Activated CD4-positive, CD25-positive, alpha-beta regulatory T cell treated with anti-CD3 and anti-CD28 coated beads, Interleukin-2, amount 50 U/mL, for 24 hours (primary cell): ENCODE measurements at places on chromosomes 3 and 15.
A peak's percentile ranks its signal among the peaks of the same experiment; 100 is the strongest.

DNA sequence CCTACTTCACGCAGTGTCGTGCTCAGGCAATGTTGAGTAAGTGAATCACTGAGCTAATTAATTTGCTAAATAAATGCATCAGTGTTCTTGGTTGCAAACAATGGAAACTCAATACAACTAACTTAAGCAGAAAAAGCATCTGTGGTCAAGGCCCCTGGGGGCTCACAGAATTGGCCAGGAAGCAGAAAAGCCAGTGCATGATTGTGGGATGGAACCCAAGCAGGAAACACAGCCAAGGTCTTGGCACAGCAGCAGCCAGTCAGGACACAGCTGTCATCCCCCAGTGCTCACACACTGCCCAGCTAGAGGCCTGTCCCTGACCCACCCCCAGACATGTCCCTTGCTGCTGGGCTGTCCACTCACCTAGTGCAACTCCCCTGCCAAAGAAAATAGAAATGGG is 85.9 kb downstream of the AQP9 start:
- ATAC-seq: no peak

- ATAC-seq: no peak
Observed at GRCh38 chr3:64141476-64141875, 83.8 kb downstream of the PRICKLE2 start.

- ATAC-seq: no peak
Observed at GRCh38 chr3:156536524-156537316, 18.2 kb downstream of the SSR3 start.

- ATAC-seq: no peak
Observed at GRCh38 chr3:131031660-131032059, 5.0 kb downstream of the NEK11 start.

- ATAC-seq: no peak
Observed at GRCh38 chr15:90562669-90563068, 32.9 kb downstream of the CRTC3 start.

- no peak for ATAC-seq
Observed at GRCh38 chr3:98972155-98972554, 70.7 kb upstream of the DCBLD2 start.

DNA sequence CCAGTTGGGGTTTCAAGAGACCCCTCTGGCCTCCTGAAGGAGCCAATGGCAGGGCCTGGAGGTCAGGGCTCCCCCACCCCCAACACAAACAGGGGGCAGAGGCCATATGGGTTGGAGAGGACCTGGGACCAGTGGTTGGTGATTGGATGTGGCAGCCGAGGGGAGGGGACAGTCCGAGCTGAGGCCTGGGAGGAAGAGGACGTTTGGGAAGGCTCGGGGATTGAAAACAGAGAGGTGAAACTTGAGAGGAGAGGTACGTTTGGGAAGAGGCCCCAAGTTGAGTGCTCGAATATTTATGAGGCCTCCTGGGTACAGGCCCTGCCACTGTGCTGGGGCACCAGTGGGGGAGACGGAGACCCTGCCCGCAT is 53.7 kb downstream of the DNAJB8 start:
- ATAC-seq: no peak

- ATAC-seq: no peak
Observed at GRCh38 chr3:81472600-81473362, 288.7 kb downstream of the GBE1 start.

GRCh38 chr3:33636125-33636850 is 81.8 kb downstream of the CLASP2 start:
- no peak for ATAC-seq

DNA sequence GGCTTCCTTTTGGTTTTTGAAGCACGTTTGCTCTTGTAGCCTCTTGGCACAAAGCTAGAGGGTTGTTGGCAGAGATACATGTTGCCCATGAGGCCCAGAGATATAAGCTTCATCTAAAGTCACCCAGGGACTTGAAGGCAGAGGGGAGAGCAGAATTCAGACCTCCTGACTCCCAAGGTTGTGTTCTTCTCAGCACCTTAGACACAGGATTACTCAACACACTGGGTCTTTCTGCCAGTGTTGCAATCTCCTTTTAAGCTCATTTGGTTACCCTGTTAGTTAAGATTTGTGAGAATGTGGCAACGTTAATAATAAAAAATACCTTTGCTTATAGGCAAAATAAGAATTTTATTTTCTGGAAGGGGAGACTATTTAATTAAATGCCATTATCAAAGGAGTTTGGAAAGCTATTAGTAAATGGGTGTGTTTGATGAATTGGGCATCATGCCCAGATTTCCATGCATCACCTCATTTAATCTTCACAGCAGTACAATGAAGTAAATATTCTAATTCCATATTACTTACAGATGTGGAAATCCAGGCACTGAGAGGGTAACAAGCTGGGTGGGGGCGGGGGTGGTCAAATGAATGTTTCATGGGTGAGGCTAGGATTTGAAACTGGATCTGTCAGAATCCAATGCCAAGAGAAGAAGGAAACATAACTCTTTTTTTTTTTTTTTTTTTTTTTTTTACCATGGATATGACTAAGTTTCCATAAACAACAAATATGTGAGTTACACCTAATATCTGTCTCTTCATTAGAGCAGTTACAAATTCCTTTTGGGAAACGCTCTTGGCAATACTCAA is 183.3 kb downstream of the NR1D2 start:
- no peak for ATAC-seq

DNA sequence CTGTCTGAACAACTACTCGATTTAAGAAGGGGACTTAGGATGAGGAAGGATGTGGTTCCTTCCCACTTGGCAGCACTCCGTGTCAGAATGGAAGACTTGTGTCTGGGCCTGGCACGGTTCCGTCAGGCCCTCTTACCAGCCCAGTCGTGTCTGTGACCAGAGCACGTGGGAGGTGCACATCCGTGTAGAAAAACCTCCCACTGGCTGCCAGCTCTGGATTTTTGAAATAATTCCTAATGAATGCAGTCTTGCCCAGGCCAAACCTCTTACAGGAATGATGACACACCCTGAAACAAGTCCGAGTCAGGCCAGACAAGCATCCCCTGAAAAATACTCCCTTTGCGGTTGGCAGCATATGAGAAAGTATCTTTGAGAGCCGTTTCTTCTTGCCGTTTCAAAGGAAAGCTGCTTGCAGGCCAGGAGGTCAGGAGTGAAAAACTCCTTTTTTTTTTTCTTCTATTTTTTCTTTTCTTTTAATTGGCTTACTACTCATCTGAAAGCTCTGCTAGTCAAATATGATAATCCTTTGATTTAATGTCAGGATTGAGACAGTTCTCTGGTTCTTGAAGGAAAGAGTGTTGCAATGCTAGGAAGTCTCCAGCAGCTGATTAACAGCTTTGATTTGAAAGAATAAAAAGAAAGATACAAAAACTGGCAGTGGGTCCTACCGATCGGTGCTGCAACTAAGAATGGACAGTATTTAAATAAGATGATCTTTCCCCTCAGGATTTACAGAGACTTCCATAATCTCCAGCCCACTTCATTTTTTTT is 19.8 kb downstream of the IL1RAP start:
- ATAC-seq: no peak

GRCh38 chr3:100048248-100048647 is 66.1 kb downstream of the FILIP1L start:
- ATAC-seq: no peak

GRCh38 chr3:144301863-144302262 is 330.2 kb downstream of the DIPK2A start:
- ATAC-seq: no peak

GRCh38 chr3:178001670-178002101 is 534.5 kb upstream of the KCNMB2 start:
- peak; percentile 82 for ATAC-seq

DNA sequence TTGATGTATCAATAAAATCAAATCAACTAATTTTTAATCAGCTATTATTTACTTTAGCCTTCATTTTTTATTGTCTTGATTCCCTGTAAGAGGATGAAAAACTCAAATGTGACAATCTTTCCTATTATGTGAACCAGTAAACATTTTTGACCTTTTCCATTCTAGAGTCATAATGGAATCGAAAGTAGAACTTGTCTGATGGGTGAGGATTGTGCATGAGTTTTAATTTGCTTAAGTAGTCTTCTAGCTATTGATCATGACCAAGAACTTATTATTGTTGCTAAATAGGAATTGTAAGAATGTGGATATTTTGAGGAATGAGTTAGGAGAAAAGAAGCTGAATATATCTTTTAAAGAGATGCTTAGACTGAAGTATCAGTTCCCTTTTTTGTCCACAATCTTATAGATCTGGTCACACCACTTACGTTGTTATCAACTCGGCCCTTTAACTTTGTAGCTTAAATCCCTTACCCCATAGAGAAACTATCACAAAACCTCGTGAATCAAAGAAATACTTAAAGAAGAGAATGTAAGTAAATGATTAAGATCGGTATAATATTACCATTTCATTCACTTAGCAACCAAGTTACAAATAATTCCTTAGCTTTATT is 147.3 kb downstream of the TP63 start:
- ATAC-seq: no peak

DNA sequence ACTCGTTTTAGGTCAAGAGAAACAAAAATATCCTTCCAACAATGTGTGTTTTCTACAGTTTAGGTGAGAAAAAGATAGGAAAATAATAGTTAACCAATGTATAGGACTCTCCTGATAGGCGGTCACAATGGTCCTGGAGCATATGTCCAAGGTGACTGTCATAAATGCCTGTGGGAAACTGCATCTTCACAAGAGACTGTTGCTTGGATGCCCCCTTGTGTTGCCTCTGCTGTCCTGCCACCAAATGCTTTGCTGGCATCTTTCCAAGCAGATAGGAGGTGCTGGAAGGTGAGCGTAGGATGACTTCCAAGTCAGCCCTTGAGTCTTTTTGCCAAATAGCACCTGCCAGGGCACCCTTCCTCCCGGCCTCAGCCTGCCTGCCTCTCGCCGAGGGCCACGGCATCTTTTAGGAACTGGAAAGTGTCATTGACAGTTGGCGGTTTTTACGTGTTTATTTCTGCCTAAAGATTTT is 24.1 kb upstream of the SACM1L start:
- ATAC-seq: no peak

DNA sequence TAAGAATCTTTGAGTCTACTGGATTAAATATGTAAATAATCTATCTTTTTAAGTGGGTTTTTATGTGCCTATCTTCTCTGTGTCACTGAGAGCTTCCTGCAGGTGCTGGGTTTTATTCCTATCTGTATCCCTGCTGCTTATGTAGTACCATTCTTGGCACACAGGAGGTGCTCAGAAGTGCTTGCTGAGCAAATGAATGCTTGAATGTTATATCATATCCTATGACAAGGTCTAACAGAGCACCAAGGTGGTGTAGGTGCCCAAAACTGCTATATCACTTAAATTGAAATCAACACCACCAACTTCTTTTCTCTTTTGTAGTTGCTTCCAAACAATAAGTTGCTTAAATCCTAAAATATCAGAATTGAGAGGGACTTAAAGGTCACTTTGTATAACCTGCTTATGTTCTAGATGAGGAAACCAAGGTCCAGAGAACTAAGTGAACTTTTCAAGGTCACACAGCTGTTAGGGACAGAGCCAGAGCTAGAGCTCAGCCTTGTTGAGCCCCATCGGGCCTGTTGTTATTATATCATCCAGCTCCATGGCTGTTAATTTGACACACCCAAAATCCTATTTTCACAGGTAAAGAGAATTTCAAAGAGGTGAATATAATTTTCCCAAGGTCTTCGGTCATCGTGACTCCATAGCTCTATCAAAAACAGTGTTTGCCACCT is 46.0 kb downstream of the CCNL1 start:
- ATAC-seq: no peak

GRCh38 chr3:43521941-43522340 is 99.9 kb downstream of the ANO10 start:
- ATAC-seq: no peak

- no peak for ATAC-seq
Observed at GRCh38 chr3:116770815-116771450, 61.4 kb downstream of the TUSC7 start.

DNA sequence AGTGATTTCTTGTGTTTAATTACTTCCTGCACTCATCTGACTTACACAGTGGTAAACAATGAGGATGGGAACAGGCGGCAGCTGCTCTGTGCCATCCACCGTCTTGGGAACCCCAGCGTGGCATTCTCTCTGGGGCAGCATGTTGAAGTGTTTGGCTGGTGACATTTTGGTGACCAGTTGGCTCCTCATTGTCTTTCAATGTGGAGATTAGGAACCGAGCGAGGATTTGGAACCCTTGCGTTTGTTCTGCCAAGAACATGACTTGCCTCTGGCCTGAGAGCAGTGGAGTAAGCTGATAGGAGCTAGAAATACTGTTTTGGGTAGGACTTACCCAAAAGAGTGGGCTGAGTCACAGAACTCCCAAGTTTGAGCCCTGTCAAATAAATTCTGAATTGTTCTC is 88.8 kb downstream of the IGF1R start:
- no peak for ATAC-seq

DNA sequence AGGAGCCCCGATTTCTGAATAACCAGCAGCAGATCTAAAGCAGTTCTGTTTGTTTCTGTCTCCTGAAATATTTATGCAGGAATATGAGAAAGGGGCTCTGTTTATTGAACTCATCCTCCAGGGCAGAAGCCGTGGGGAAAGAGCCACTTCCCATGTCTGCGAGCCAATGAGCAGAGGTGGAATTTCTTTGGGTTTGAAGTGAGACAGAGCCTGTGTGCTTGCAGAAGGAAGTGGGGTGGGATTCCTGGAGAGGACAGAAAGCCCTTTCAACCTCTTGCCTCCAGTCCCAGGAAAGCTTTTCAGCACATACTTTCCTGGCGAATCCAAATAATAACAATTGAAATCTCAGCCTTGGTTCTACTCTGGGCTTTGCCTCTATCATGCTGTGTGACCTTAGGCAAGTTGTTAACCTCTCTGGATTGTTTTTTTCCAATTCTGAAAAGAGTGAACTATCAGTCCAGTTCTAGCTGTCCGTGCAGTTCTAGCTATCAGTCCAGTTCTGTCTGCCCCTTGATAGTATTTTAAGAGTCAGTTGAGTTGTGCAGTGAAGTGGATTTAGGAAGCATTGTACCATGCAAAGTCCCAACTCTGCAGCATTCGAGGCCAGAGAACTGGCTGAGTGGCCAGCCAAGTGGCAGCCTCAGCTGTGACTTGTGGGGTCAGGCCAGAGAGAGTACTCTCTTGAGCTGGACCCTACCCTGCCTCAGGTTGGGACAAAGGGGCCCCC is 15.9 kb downstream of the CORO2B start:
- no peak for ATAC-seq

- ATAC-seq: peak; percentile 80
Observed at GRCh38 chr15:64731012-64731804, 44.2 kb downstream of the RBPMS2 start.

DNA sequence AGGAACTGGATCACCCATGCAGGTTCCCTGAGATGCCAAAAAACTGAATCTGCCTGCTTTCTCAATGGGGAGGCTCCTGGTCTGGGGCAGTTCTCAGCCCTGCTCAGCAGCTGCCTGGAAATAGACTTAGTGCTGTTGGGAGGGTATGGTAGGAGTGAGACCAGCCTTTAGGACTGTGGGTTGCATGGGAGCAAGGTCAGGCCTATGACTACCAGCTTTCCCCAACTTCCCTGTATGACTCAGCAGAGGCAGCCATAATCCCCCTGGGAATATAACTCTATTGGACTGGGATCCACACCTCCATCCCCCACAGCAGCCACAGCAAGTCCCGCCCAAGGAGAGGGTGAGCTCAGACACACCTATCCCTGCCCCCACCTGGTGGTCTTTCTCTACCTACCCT is 87.0 kb downstream of the CFAP44 start:
- no peak for ATAC-seq
